Activated T-helper 1 cell treated with Interleukin-2 at 50 U/mL for 16 hours (primary cell): ENCODE measurements at places on chromosomes 5 and 9.

- DNase-seq, result no peak
Observed at GRCh38 chr5:56819060-56819881, 3.9 kb downstream of the MAP3K1 start.

DNA sequence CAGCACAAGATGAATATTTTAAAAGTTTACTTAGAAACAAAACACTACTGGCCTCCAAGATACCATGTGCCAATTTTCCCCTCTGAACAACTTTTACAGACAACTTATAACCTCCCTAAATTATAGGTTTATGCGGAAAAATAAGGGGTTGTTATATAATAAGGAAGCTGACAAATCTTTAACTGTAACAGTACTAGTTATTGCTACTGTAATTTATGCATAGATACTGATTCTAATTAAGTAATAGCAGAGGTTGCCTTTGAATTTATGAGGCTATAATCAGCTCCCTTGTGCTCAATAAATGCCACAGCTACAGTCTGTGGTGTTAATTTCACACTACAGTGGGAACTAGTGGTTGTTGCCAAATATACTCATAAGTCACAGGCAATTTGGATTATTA is 291.3 kb upstream of the PCSK5 start:
- DNase-seq, result no peak

- DNase-seq, result no peak
Observed at GRCh38 chr9:92151691-92152393, 36.6 kb upstream of the SPTLC1 start.

GRCh38 chr9:94822273-94822672 is 95.8 kb downstream of the AOPEP start:
- DNase-seq, result no peak

DNA sequence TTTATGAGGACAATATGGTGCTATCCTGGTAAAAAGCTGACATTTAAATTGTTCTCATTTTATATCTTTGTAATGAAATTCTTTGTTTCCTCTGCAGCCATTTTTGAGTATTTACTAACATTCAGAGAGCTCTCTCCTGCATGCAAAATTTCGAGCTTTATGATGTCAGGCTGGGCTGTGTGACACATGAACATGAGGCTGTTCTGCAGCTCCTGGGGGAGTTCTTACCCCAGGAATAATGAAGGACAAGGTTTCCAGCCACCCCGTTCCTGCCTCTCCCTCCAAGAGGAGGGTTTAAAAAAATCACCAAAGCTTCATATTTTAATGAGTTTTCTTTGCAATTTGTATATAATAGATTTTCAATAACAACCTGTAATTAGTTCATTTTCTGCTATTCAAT is 252.4 kb downstream of the HSPA4 start:
- no peak for DNase-seq

GRCh38 chr9:93984860-93985259 is 29.7 kb upstream of the BARX1 start:
- DNase-seq, result no peak

DNA sequence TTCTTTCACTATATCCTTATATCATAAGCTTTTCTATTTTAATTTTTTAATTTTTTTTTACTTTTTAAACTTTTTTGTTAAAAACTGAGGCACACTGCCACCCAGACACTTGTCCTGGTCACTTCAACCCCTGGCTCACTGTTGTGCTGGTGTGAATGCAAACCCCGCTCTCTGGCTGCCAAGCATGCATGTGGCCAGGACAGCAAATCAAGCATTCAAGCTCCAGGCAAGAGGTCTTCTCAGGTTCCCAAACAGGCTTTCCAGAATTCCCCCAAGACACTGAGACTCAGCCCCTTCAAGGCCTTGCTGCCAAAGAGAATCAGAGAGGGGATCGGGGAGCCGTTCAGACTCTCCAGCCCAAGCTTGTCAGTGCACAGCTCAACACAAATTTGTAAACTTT is 139.9 kb downstream of the FANCC start:
- no peak for DNase-seq

GRCh38 chr9:35903049-35903448 is 3.0 kb upstream of the HRCT1 start:
- DNase-seq, result no peak

DNA sequence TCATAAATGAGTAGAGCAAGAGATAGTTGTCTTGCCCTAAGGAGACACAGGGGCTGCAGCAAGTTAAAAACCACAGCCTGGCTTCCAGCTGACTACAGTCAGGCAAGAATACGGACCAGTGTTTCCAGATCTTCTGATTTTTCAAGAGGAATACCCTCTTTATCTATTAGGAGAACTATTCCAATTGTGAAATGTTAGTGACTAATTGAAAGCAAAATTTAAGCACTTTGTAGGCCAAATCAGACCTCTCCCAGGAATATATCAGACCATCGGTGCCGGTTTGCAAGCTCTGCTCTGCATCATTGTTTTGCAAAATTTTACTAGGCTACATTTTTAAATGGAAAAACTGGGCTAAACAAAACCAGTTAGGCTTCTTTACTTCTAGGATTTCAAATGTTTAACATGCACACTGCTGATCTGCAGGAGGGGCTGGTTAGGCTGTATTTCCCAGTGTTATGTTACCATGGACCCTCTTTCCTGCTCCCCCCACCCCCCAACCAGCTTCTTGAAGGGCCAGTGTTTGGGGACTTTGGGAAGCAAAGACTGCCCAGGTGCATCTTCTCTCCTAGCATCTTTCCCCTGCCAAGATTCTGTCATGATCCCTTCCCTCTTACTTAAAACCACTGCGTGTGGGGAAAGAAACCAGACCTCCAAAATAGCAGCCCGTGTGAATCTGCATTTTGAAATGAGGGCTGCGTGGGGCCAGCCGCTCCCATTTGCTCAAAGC is 1.1 kb upstream of the ARSI start:
- DNase-seq, result no peak

DNA sequence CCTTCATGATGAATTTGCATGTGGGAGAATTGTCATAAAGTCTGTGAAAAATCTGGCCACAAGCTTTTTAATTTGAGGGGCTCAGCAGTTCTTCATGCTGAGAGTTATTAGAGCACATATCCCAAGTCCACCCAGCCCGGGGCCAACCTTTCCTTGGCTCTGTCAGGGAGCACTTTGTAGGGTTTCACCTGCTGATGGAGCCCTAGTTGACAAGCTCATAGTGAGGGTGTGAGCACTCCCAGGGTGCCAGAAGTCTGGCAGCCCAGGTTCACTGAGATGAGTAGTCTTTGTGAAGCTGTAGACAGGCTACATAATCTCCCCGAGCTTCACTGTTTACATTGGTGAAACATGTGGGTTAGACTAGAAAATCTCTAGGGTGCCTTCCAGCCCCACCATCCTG is 97.2 kb upstream of the NREP start:
- DNase-seq, result no peak

GRCh38 chr5:68502531-68502930 is 287.0 kb downstream of the PIK3R1 start:
- DNase-seq, result no peak

DNA sequence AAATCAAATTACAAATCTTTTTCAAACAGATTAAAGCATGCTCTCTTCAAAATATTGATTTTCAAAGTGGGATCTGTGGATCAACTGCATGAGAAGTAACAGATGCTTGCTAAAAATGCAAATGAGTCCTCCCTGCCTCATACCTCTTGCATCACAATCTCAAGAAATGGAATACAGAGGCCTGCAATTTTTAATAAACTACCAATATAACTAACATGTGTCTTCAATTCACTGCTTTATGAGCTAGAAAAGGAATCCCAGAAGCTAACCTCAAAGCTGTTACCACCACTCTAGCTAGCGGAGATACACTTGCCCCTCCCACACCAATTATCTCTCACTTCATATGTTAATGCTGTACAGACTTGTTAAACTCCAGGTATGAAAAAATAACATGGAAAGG is 9.6 kb downstream of the OR13C5 start:
- no peak for DNase-seq

DNA sequence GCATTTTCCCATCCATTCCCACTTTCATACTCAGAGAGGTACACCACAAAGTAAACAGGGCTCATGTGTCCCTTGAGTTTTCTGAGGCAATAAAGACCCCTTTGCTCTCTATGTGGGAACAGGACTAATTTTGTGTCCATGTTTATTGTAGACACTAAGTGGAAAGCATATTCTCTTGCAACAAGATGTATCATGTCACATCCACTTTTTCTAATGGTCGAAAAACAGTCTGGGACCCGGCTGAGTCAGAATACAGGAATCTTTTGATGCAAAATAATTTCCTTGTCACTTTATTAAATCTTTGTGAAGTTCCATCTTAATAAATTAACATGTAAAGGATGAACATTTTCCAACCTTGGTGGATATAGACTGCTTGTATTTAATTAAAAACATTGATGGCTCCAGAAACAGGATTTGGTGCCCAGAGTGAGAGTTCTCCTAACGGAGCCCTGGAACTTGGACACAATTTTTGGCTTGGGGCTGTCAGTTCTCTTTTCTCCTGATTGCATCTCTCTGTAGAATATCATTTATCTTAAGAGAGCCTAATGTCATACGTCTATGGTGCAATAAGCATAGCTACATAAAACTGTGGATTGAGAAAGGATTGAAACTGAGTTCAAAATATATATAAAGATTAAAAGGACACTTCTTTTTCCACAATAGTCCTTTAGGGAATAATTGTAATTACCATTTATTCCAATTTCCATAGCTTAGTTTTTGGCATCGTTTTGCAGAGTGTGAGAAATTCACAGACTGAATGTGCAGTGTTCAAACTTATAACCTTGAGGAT is 1116.7 kb upstream of the SEMA6A start:
- DNase-seq, result no peak

- no peak for DNase-seq
Observed at GRCh38 chr9:13556656-13557055, 277.2 kb upstream of the MPDZ start.

- DNase-seq, result no peak
Observed at GRCh38 chr9:83554278-83554677, 16.1 kb upstream of the FRMD3 start.

- DNase-seq, result no peak
Observed at GRCh38 chr9:109721001-109721400, 59.0 kb upstream of the PALM2AKAP2 start.

GRCh38 chr9:100228352-100228869 is 124.3 kb downstream of the TEX10 start:
- DNase-seq, result no peak

DNA sequence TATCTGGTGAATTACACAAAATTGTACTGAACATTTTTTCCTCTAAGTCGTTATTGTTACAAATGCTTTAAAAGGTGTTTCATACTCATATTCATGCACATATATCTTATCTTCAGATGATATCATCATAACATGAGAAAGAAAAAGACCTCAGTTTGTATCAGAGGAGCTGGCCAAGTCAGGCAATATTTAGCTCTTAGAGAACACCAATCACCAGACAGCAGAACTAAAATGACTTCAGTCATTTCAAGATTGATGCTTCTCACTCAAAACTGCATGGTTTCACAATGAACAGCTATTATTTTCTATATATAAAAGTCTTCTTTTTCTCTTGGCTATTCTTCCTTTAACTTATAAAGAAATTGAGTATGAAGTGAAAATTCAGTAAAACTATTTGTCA is 44.6 kb downstream of the TSSK1B start:
- no peak for DNase-seq

DNA sequence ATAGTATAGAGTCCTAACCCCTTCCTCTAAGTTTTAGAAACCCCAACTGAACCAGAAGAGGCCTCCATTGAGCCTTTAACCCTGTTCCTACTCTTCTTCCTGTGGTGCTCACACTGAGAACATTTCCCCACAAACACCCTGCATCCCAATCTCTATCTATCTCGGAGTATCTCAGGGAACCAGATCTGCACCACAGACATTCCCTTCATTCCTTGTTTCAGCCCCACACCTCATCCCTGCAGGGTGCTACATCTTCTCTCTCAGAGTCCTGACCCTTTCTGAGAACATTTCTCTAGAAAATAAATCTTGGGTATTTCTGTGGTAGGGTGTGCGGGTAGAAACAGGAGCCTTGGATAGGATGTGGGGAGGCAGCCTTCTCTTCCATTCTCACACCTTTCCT is 507.8 kb downstream of the PDE4D start:
- no peak for DNase-seq

- DNase-seq, result no peak
Observed at GRCh38 chr5:88954511-88954910, 71.5 kb upstream of the MEF2C start.

- no peak for DNase-seq
Observed at GRCh38 chr5:166758151-166758550, 1533.3 kb upstream of the WWC1 start.

- peak; percentile 87 for DNase-seq
Observed at GRCh38 chr9:134024828-134025605, at the start of gene BRD3OS. Gene BRD3OS (plus strand): TSS chr9:134025481. CDS start chr9:134026748, 1,267 bp downstream.

DNA sequence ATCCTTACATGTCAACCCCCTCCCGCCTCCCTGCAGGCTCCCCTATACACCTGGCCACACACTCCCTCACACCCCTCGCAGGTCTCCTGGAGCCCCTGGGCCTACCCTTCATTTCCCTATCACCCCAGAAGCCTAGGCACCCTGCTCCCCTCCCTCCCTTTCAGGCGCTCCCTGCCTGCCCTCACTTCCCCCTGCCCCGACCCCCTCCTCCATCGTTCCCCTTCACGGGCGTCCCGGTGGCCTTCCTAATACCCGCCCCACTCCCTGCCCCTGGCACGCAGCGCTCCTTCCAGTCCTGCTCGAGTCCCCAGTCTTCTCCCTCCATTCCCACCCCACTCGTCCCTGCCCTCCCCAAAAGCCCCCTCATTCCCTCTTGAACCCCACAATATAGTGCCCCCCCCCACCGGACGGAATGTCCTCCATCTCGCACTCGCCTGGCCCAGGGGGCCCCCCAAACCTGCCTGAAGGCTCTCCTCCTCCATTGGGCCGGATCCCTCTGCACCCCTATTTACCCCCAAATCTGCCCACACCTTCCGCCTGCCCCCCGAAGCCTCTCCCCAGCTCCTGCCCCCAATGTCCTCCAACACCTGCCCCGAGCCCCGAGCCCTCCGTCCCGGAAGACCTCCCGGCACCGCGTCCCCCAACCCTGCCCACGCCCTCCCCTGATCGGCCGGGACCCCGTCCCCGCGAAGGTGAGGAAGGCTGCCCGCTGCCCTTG is 746 bp downstream of the STRBP start:
- DNase-seq, result no peak

DNA sequence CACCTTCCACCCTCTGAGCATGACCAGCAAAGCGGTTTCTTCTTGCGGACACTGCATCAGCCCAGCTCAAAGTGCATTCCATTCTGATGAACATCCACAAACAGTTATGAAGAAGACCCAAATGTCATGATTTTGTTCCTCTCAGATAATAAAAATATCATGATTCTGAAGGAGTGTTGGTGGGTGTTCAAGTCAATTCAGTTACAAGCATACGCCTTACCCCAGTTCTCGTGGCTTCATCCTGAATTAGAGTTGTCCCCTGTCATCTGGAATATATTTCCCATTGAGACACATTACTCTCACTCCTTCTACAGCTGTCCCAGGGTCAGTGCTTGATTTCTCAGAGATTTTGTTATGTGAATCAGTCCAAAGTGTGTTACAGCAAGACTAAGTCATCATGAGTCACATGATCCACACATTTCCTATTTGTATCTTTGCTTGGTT is 325.4 kb downstream of the RFX3 start:
- no peak for DNase-seq
